Activated CD8-positive, alpha-beta T cell treated with anti-CD3 and anti-CD28 coated beads, Interleukin-2, amount 10 ng/mL, durations not matched to agents 7 days and 5 days (primary cell): ENCODE measurements at places on chromosomes 3 and 15. TPM values are rescaled to one million over a fixed set of nuclear protein-coding genes. Genes with fewer than 3 reads are reported as not detected.

ABI3BP gene
- 0.16 TPM for total RNA-seq

EFHB gene
- 0.44 TPM for total RNA-seq

ZBTB47 gene
- 0.34 TPM for total RNA-seq

BNC1 gene
- not detected for total RNA-seq

GRCh38 chr3:125219261-125219701 is 6.7 kb upstream of the SLC12A8 start:
- H3K36me3 ChIP-seq: no peaks in the 10 kb centered on the region
- H3K27me3 ChIP-seq: peaks cover 6% of the 10 kb centered on the region
- H3K4me3 ChIP-seq: no peak overlapping the region
- DNase-seq: no peak
- no peak overlapping the region for H3K27ac ChIP-seq
